ENCODE measurements at places on chromosomes 4 and X. TPM values are rescaled to one million over a fixed set of nuclear protein-coding genes. Genes with fewer than 3 reads are reported as not detected.
A peak's percentile ranks its signal among the peaks of the same experiment; 100 is the strongest.

DNA sequence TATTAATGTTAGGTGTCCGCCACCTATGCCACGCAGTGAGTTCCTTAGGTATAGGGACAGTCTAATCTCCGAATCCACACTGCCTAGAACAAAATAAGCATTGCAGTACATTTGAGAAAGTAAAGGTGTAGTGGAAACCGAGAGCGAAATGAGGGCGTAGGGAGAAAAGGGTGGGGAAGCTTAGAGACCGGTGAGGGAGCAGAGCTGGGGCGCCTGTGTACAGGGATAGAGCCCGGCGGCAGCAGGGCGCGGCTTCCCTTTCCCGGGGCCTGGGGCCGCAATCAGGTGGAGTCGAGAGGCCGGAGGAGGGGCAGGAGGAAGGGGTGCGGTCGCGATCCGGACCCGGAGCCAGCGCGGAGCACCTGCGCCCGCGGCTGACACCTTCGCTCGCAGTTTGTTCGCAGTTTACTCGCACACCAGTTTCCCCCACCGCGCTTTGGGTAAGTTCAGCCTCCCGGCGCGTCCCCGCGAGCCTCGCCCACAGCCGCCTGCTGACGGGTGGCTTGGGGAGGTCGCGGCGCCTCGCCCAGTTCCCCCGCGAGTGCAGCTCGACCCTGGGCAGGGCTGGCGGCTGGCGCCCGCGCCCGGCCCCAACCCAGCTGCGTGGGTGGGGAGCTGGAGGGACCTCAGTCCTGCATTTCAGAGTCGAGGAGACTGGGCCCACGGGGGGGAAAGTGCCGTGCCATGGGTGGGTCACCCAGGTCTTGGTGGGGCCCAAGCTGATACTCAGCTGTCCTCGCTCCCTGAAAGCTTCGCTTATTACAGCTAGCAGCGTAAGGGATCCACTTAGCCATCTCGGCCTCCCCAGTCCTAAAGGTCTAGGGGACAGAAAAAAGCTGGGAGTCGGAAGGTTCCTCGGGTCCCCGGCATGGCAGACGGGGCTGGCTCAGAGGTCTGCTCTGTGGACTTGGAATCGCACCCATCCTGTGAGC, at the start of gene ANXA3:
TSS of gene ANXA3 (plus strand) at position 351 of the 932 bp plus-strand sequence. CDS start 2,704 bp downstream, outside the sequence.
- H3K36me3 ChIP-seq = no peaks in the 10 kb centered on the region
- peak within 1 kb of the TSS; percentile 70 for H3K4me3 ChIP-seq
- peak within 1 kb of the TSS; percentile 46 for H3K27ac ChIP-seq
- H3K27me3 ChIP-seq = peaks cover 33% of the 10 kb centered on the region
- peaks cover 8% of the 10 kb centered on the region for H3K4me1 ChIP-seq
- DNase-seq = peak; percentile 36

- H3K27me3 ChIP-seq = no peaks in the 10 kb centered on the region
- H3K36me3 ChIP-seq = no peaks in the 10 kb centered on the region
- no peaks in the 10 kb centered on the region for H3K4me1 ChIP-seq
- no peak overlapping the region for H3K27ac ChIP-seq
- no peak overlapping the region for H3K4me3 ChIP-seq
Observed at GRCh38 chr4:30903502-30904214, 183.5 kb downstream of the PCDH7 start.

- DNase-seq = no peak
- no peak overlapping the region for H3K4me3 ChIP-seq
- H3K36me3 ChIP-seq = no peaks in the 10 kb centered on the region
- H3K4me1 ChIP-seq = no peaks in the 10 kb centered on the region
Observed at GRCh38 chr4:172986114-172986513, 182.5 kb upstream of the GALNT7 start.

DNA sequence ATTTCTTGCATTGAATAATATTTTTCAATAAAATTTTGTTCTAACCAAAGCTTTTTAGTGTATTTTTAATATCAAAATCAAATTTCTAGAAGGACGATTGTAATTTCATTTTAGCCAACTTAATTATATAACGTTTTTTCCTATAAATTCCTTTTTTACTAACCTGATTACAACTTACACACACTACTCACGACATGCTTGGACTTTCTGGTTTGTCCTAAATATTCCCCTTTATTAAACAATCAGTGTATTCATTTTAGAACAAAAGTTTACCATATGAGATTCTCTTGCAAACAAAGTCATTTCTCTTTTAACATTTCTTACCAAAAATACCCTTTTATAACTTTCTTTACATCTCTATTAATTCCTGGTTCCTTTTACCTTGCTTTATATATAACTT, 173.7 kb downstream of the PWWP3B start:
- no peaks in the 10 kb centered on the region for H3K36me3 ChIP-seq
- H3K4me3 ChIP-seq = no peak overlapping the region
- no peak for DNase-seq
- no peaks in the 10 kb centered on the region for H3K27me3 ChIP-seq

GRCh38 chrX:78104447-78105176, 564 bp downstream of the PGK1 start:
- no peaks in the 10 kb centered on the region for H3K27me3 ChIP-seq
- H3K27ac ChIP-seq = peak overlapping the region; percentile 94
- H3K36me3 ChIP-seq = peaks cover 55% of the 10 kb centered on the region
- peaks cover 34% of the 10 kb centered on the region for H3K4me1 ChIP-seq
- peak; percentile 38 for DNase-seq

- H3K36me3 ChIP-seq = peaks cover 16% of the 10 kb centered on the region
- no peaks in the 10 kb centered on the region for H3K27me3 ChIP-seq
- peaks cover 10% of the 10 kb centered on the region for H3K4me1 ChIP-seq
Observed at GRCh38 chrX:139734996-139735395, 27.0 kb upstream of the MCF2 start.

DNA sequence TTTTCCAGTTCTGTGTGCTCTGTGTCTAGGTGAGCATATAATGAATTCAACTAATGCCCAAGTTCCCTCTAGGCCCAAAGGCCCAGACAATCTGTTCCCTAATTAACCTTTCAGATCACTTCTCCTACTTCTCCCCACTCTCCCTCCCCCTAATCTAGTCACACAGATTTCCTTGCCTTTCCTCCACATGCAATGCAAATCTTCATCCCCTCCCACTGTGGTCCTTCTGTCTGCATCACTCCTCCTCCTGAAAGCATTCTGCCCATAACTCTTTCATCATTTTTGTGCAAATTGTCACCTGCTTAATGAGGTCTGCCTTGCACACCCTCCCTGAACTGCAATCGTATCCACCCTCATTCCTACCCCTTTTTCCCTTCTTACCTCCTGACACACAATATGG, 346.6 kb downstream of the FBXO8 start:
- no peak overlapping the region for H3K4me3 ChIP-seq
- no peaks in the 10 kb centered on the region for H3K4me1 ChIP-seq
- no peaks in the 10 kb centered on the region for H3K27me3 ChIP-seq
- no peaks in the 10 kb centered on the region for H3K36me3 ChIP-seq
- H3K27ac ChIP-seq = no peak overlapping the region

DNA sequence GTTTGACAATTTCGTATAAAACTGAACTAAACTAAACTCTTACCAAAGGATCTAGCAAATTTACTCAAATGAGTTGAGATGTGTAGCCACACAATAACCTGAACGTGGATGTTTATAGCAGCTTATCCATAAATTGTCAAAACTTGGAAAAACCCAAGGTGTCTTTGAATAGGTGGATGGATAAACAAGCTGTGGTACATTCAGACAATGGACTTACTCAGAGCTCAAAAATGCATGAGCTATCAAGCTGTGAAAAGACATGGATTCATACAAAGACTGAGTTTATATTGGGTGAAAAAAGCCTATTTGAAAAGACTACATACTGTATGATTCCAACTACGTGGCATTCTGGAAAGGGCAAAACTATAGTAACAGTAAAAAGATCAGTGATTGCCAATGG, 69.5 kb downstream of the LARP1B start:
- DNase-seq = no peak
- H3K4me3 ChIP-seq = no peak overlapping the region
- peaks cover 15% of the 10 kb centered on the region for H3K36me3 ChIP-seq
- no peaks in the 10 kb centered on the region for H3K4me1 ChIP-seq

The MID2 gene
- total RNA-seq = 6.6 TPM

The CT45A2 gene
- not detected for total RNA-seq

The ASMT gene
- not detected for total RNA-seq

Measured in activated CD8-positive, alpha-beta T cell treated with anti-CD3 and anti-CD28 coated beads for 36 hours (primary cell).